ENCODE measurements at places on chromosomes 1 and 21.

- peak; percentile 6 for DNase-seq
- no peaks in the 10 kb centered on the region for H3K36me3 ChIP-seq
- no peaks in the 10 kb centered on the region for H3K4me1 ChIP-seq
- H3K27me3 ChIP-seq: no peaks in the 10 kb centered on the region
- H3K27ac ChIP-seq: no peak overlapping the region
Observed at GRCh38 chr1:171984850-171985485, 143.7 kb downstream of the DNM3 start.

DNA sequence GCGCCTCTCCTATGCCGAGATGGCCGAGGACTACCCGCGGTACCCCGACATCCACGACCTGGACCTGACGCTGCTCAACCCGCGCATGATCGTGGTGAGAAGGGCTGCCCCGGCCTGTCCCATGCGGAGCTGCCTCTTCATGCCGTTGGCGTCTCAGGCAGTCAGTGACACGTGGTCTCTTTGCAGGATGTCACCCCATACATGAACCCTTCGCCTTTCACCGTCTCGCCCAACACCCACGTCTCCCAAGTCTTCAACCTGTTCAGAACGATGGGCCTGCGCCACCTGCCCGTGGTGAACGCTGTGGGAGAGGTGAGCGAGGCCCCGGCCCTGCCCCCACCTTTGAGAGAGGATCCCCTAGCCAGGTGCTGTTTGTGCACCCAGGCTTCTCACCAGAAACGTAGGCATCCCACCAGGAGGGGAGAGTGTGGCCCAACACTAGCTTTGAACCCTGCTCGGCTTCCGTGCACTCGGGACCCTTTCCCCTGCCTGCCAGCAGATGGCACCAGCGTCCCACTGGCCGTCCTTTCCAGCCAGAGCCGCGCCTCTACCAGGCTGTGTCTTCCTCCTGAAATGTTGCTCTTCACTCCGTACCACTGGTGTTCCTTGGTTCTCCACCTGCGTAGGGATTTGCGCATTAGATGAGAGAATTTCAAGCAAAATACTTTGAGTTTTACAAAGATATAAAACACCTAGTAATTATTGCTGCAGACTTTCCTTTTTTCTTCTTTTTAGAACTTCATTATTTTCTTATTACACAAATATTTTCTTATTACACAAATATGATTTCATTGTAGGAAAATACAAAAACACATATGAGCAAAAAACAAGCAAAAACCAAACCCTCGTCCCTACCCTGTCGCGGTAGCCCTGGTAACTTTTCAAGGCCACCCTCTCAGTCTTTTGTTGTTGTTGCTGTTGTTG is 9.0 kb downstream of the NPPA start:
- H3K4me1 ChIP-seq: no peaks in the 10 kb centered on the region
- H3K4me3 ChIP-seq: no peak overlapping the region
- H3K27me3 ChIP-seq: no peaks in the 10 kb centered on the region
- peaks cover 13% of the 10 kb centered on the region for H3K36me3 ChIP-seq
- no peak overlapping the region for H3K27ac ChIP-seq
- DNase-seq: peak; percentile 73

DNA sequence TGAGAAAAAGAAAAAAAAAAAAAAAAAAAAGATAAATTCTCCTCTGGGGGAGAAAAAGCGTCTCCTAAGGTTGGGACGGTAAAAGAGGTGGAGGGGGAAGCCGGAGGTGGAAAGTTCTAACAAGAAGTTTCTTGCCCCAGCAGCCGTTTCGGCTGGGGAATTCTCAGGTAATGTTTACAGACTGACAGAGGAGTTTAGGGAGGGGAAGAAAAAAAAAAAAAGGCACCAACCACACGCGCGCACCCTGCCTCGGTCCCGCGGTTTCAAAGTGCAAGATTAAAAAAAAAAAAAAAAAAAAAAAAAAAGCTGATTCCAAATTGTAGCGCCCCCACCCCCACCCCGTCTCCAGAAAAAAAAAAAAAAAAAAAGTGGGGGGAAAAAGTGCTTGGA is 504 bp downstream of the DHRS3 start:
- DNase-seq: peak; percentile 37
- H3K4me1 ChIP-seq: peaks cover 68% of the 10 kb centered on the region
- H3K4me3 ChIP-seq: peak overlapping the region; percentile 92
- H3K36me3 ChIP-seq: peaks cover 3% of the 10 kb centered on the region
- peak overlapping the region; percentile 98 for H3K27ac ChIP-seq

DNA sequence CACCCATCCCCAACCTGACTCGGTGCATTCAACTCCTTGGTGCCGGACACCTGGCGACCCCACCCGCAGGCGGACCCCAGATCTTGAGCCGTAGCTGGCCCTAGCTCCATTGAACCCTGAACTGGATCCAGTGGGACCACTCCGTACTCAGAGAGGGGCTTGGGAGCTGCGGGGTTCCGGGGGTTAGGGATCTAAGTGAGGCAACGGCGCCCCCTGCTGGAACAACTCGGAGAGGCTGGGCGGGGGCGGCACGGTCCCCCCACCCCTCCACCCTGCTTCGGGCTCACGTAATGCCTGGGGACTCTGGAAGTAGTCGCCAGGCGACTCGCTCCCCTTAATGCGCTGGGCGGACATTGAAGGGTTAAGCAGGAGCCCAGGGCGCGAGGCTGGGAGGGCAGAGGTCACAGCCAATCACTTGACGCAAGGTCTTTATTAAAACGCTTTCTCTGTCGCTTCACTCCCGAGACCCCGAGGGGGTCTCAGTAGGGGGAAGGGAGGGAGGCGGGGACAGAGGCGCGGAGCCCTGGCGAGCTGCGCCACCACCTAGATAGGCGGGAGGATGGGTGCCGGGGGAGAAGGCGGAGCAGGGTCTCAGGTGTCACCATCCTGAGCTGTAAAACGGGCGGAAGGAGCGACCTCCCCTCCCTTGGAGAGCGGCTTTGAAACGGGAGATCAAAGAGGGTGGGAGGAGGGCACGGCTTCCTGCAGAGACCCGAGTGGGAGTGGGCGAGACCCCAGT is 704 bp upstream of the CRABP2 start:
- H3K27me3 ChIP-seq: peaks cover 44% of the 10 kb centered on the region
- no peaks in the 10 kb centered on the region for H3K36me3 ChIP-seq

- H3K36me3 ChIP-seq: peaks cover 7% of the 10 kb centered on the region
- peak overlapping the region; percentile 79 for H3K4me3 ChIP-seq
- no peak for DNase-seq
- peaks cover 98% of the 10 kb centered on the region for H3K4me1 ChIP-seq
Observed at GRCh38 chr1:66355756-66356155, 178.2 kb upstream of the SGIP1 start.

DNA sequence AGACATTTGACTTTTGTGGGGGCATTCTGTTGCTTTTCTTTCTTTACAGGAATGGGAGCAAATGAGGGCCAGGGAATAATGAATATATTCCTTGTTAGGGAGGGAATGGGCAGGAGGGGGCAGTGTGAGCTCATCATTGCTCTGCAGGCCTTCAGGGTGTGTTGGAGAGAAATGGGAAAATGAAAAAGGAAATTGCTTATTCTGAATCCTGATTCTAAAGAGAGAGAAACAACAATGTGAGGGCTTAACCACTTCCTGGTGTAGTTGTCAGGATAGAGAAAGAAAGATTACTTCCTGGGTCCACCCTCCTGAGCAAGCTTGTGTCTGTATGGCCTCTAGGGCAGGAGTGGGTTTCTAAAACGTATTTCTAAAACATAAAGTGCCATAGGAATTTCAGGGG is 28.3 kb downstream of the VANGL2 start:
- peaks cover 5% of the 10 kb centered on the region for H3K36me3 ChIP-seq
- peak overlapping the region; percentile 73 for H3K4me3 ChIP-seq
- H3K27ac ChIP-seq: peak overlapping the region; percentile 82
- H3K27me3 ChIP-seq: no peaks in the 10 kb centered on the region
- no peak for DNase-seq

DNA sequence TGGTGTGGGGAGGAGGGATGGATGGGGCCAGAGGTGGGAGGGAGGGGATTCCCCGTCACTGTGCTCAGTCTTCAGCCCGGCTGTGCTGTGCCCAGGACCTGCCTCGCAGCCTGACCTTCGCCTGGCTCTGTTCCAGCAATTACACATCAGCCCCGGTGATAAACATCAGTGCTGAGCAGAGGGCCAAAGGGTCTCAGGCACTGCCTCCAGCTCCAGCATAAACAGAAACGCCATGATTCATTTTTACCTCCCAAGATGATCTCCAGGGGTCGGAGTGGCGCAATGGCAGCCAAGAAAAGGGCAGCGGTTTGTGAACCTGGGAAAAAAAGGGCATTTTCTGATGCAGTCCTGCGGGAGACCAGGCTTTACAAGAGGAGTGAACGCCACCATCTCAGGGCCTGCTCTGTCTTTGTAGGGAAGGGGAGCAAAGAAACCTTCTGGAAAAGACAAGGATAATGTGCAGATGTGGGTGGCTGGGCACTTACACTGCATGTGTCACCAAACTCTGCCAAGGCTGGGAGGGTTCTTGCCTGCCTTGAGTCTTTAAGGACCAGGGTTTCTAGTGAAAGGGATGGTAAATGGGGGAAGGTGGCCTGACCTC is 28.1 kb downstream of the SHISA4 start:
- H3K27ac ChIP-seq: no peak overlapping the region
- DNase-seq: no peak
- H3K27me3 ChIP-seq: peaks cover 20% of the 10 kb centered on the region
- no peaks in the 10 kb centered on the region for H3K4me1 ChIP-seq
- no peak overlapping the region for H3K4me3 ChIP-seq

GRCh38 chr21:43343992-43344886 is 82.7 kb downstream of the SIK1 start:
- H3K4me1 ChIP-seq: peaks cover 10% of the 10 kb centered on the region
- no peak for DNase-seq
- H3K36me3 ChIP-seq: no peaks in the 10 kb centered on the region
- H3K27me3 ChIP-seq: no peaks in the 10 kb centered on the region
- H3K27ac ChIP-seq: no peak overlapping the region
- H3K4me3 ChIP-seq: no peak overlapping the region

DNA sequence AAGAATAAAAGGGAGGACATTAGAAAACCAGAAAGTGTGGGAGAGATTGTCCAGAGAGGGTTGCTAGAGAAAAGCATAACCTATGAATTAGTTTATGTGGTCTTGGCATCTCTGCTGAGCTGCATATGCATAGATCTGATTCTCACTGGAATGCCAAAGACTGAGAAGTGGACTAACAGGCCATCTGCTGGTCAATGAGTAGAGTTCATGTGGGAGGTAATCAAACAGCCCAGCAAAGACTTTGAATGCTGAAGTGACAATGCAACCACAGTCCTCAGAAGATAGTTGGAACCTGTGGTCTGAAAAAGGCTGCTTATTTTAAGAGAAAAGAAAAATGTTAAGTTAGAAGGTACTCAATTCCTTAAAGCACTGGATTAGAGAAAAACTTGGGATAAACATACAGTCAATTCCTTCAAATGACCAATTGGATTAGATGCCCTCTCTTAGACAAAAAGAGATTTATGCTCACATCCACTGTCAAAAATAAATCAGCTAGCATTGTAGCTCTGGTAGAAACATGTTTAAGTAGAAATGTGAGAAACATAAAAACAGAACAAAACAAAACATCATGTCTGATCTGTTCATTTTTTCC is 382.8 kb downstream of the AMY1C start:
- DNase-seq: no peak
- H3K36me3 ChIP-seq: no peaks in the 10 kb centered on the region
- no peaks in the 10 kb centered on the region for H3K4me1 ChIP-seq
- no peak overlapping the region for H3K4me3 ChIP-seq
- no peak overlapping the region for H3K27ac ChIP-seq

- no peak overlapping the region for H3K27ac ChIP-seq
- H3K27me3 ChIP-seq: no peaks in the 10 kb centered on the region
- peak overlapping the region; percentile 59 for H3K4me3 ChIP-seq
- peaks cover 28% of the 10 kb centered on the region for H3K4me1 ChIP-seq
Observed at GRCh38 chr1:174875306-174875705, 124.4 kb upstream of the CACYBP start.

Data from activated T-cell treated with anti-CD3 and anti-CD28 coated beads, Interleukin-2, amount 50 U/mL, for 72 hours (primary cell).